ENCODE measurements at places on chromosomes 12 and 14.
A peak's percentile ranks its signal among the peaks of the same experiment; 100 is the strongest.

DNA sequence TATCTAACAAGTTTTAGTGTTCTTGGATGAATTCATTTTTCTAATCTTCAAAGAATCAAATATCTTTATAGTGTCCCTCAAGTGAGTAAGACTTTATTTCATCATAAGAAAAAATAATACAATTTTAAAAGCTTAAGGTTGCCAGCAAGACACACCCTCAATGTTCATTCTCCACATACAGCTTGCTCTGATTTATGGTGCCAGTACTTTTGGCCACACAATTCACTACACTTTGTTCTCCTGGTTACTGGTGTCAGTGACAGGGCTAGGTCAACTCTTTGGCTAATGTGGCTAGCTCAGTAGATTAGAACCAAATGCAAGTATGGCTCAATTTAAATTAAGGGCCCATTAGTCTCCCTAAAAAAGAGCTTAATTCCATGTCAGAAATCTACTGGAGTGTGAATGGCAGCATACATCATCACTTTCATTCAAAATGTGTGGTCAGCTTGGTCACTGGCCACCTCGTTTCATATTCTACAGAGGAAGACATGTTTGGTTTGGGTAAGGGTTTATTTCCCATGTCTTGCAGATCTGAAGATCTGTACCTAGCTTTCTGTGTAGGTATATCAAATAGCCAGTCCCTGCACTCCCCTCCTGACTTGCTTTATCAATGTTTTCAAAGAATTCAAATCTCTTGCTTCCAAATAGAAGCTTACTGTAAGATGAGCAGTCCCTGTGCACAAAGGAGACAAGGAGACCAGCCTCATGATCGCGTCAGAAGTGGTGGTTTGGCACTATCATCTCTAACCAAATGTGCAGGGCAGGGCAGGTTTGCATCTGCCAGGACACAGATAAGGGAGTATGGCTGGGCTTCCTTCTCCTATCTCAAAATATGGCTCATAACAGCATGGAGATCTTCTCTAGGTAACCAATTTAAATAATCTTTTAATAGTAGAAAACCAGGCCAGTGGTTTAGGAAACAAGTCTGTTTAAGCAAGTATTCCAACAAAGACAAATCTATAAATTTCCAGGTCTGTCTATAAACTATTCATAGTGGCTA lies 31.3 kb downstream of the HECTD4 start:
- no peak for DNase-seq

GRCh38 chr14:58737511-58737910 lies 99.7 kb downstream of the DACT1 start:
- DNase-seq = no peak

DNA sequence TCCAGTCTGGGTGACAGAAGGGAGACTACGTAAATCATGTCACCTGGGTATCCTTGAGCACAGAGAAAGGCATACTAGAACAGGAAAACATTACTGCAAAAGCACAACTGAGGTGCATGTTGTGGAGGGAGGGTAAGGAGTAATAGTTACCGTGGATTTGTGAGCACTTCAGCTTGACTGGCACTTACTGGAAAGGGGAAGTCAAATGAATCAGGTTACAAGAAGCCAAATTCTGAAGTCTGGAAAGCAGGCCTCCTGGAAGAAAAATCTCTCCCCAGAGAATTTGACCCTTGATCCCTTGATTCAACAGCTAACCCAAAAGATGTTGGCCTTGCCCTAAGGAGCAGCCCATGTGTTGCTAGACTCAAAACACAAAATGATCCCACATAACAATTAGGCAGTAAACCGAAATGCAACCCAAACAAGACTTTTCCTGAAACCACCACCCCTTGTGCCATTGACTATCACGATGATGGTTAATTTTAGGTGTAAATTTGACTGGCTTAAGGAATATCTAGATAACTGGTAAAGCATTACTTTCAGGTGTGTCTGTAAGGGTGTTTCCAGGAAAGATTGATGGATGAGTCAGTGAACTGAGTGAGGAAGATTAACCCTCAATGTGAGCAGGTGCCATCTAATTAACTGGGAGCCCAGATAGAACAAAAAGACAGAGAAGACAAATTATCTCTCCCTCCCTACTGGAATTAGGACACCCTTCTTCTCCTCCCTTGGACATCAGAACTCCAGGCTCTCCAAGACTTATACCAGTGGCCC lies 108.8 kb downstream of the SLC25A21 start:
- DNase-seq = no peak

DNA sequence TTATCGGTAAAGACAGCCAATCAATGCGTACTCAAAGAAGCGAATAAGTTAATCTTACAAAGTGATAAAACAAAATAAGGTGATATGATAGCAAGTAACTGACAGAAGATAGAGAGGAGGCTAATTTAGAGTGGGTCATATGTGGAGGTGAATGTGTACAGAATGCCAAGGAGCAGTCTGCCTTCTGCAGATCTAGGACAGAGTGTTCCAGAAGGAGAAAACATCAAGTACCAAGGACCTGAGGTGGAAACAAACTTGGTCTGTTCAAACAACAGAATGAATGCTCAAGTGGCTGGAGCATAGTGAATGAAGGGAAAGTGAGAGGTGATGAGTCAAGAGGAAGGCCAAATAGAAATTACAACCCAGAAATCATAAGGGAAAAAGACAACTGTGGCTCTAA lies 170.3 kb upstream of the BMP4 start:
- no peak for DNase-seq

- DNase-seq = no peak
These were observed 68.6 kb downstream of the ACTN1 start for GRCh38 chr14:68910540-68910939.

- DNase-seq = no peak
These were observed 96.4 kb upstream of the MON2 start for GRCh38 chr12:62370189-62370588.

- DNase-seq = no peak
These were observed 37.7 kb downstream of the LRRC74A start for GRCh38 chr14:76863724-76864407.

DNA sequence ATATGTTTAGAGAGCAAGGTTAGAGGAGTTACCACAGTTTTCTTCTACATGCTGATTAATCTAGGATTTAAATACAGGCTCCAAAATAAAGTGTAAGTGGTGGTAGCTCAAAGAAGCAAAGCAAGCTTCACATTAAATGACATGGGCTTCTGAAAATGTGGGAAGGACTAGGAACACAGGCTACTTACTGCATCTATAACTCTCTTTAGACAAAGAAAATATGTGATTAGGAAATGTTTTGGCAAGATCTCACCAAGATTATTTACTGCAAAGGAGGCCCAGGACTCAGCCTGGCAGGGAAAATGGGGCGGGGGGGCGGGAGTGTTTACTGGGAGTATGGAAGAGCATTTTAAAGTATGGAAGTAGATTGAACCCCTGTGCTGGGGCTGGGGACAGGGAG lies 39.4 kb downstream of the ETV6 start:
- DNase-seq = no peak

DNA sequence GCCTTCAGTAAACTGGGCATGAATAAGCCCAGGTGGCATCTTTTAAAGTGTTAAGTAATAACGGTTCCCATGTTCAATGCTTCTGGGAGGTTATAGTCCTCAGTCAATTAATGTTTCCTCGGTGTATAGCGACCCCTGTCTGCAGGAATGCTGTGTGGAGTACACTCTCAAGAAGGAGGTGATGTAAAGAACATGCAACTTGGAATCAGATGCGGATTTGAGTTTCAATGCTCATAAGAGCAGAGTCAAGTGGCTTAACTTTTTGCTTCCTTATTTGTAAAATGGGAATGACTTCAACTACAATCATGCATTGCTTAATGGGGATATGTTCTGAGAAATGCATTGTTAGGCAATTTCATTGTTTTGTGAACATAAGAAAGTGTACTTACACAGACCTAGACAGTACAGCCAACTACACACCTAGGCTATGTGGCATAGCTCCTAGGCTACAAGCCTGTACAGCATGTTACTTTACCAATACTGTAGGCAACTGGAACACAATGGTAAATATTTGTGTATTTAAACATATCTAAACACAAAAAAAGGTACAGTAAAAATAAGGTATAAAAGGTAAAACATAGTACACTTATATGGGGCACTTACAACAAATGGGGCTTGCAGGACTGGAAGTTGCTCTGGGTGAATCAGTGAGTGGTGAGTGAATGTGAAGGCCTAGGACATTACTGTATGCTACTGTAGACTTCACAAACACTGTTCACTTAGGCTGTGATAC lies 6.7 kb upstream of the MRPS35 start:
- peak; percentile 46 for DNase-seq

DNA sequence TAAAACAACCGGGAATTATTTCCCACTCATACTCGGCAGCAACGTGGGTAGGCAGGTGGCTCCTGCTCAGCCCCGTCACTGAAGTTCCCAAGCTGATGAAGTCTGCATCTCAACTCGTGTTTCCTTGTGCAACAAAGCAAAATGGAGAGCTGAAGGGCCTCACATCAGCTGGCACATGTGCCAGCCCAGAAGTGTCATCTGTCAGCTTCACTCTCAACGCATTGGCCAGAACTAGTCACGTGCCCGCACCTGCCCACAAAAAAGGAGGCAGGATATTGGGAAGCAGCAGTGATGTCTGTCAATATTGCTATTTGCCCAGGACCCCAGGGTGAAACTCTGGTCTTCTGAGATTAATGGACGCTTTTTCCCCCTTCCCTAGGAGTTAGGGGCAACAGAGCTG lies 344.0 kb downstream of the BCL11B start:
- no peak for DNase-seq

DNA sequence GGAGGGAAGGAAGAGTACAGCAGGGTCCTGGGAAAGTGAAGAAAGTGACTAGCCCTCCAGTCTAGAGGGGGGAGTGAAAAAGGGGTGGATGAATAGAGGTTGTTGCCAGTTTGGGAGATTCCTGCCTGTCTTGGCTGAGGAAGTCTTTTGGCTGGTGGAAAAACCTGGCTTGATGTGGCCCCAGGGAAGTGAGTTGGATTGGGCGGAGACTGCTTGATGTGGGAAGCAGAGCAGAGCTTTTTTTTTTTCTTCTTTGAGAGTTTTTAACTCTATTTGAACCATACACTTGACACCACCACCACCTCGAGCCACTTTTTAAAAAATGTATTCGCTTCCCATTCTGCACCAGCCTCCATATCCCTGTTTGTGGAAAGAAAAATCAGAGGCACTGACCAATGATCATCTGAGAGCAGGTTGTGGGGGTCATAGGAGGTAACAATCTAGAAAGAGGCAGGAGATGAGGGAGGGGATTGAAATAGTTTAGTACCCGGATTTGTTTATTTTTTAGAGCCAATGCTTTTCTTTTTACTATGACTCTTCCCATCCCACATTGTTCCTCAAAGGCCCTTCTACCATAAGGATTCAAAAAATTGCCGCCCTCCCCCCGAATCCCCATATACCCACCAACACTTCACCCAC lies 690 bp upstream of the DTX3 start:
- DNase-seq = no peak

DNA sequence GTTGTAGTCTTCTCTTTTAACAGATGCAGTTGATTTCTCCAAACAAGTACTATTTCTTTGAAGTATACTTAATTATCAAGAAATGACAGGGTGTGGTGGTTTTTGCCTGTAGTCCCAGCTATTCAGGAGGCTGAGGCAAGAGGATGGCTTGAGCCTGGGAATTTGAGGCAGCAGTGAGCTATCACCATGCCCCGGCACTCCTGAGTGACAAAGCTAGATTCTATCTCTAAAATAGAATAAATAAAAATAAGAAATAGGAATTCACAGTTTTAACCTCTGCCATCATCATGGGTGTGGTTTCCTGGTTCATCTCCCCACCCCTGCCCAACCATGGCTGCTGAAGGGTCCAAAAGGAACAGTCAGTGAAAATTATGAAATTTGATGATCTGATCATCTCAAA lies 290.2 kb upstream of the FLRT2 start:
- DNase-seq = no peak

All from NCI-H446 treated with DMSO at 0.1 percent for 48 hours (cell line).